ENCODE measurements at places on chromosomes 11 and 22. TPM values are rescaled to one million over a fixed set of nuclear protein-coding genes. Genes with fewer than 3 reads are reported as not detected.

GRCh38 chr11:83205608-83206185, 12.2 kb downstream of the ANKRD42 start:
- H3K36me3 ChIP-seq, result no peaks in the 10 kb centered on the region
- H3K4me3 ChIP-seq, result no peak overlapping the region
- H3K4me1 ChIP-seq, result no peaks in the 10 kb centered on the region

DNA sequence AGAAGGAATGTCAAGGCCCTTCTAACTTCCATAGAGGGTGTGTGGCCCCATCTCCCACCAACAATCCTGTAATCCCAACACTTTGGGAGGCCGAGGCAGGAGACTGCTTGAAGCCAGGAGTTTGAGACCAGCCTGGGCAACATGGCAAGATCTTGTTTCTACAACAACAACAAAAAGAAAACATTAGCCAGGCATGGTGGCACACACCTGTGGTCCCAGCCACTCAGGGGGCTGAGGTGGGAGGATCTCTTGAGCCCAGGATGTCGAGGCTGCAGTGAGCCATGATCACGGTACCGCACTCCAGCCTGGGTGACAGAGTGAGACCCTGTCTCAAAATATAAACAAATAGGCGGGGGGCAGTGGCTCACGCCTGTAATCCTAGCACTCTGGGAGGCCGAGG, 16.9 kb downstream of the TSPAN32 start:
- DNase-seq, result peak; percentile 29
- H3K4me1 ChIP-seq, result no peaks in the 10 kb centered on the region
- no peaks in the 10 kb centered on the region for H3K36me3 ChIP-seq
- no peaks in the 10 kb centered on the region for H3K27me3 ChIP-seq

DNA sequence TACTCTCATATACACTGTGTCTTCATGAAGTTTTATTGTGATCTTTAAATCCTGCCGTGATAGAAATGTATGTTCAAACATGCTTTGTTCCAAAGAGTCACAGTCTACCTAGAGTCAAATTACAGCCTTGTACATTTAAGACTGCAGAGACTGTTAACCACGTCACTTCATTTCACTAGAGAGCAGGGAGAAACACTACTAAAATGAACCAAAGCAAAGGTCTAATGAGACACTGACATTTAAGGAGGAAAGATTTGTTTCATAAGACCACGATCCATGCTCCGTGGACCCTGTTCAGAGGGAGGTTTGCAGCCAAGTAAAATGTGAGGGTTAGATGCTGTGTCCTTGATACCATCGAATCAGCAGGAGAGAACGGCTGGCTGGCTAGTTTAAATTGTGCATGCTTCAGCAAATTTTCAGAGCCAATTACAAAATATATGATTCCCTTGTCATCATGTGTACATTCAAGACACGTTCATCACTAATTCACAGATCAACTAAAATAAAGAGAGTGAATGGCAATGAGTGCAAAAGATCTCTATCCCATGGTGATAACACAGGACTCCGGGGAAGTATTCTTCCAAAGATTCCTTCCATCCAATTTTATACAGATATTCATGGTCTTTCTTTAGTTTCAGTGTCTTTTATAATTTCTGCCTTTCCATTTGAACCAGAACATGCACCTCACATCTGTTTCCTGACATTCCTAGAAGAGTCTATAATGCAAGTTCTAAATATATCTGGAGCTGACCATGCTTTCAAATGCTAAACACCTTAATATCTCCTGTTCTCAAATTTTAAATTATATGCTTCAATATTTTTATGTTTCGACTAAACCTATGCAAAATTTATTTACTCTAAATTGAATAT, 960.9 kb upstream of the FAT3 start:
- H3K4me1 ChIP-seq, result no peaks in the 10 kb centered on the region
- H3K27me3 ChIP-seq, result no peaks in the 10 kb centered on the region
- H3K27ac ChIP-seq, result no peak overlapping the region
- H3K36me3 ChIP-seq, result no peaks in the 10 kb centered on the region
- no peak for DNase-seq

DNA sequence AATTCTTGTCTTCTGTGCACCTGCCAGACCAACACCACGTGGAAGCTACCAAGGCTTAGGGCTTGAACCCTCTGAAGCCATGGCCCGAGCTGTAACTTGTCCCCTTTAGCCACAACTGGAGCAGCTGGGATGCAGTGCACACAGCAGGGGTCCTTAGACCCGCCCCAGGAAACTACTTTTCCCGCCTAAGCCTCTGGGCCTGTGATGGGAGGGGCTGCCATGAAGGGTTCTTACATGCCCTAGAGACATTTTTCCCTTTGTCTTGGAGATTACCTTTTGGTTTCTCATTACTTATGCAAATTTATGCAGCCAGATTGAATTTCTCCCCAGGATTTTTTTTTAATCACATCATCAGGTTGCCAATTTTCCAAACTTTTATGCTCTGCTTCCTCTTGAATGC, 9.7 kb downstream of the PATE3 start:
- H3K27me3 ChIP-seq, result no peaks in the 10 kb centered on the region
- H3K4me1 ChIP-seq, result no peaks in the 10 kb centered on the region
- no peak overlapping the region for H3K27ac ChIP-seq
- peak; percentile 38 for DNase-seq
- H3K36me3 ChIP-seq, result no peaks in the 10 kb centered on the region

GRCh38 chr11:11502263-11502861, 119.4 kb downstream of the GALNT18 start:
- H3K4me3 ChIP-seq, result no peak overlapping the region
- H3K27ac ChIP-seq, result no peak overlapping the region
- no peaks in the 10 kb centered on the region for H3K36me3 ChIP-seq
- H3K4me1 ChIP-seq, result no peaks in the 10 kb centered on the region
- no peaks in the 10 kb centered on the region for H3K27me3 ChIP-seq

Gene POTEH
- total RNA-seq, result not detected

Gene KRTAP5-7
- total RNA-seq, result not detected

- H3K27ac ChIP-seq, result peak overlapping the region; percentile 73
- no peaks in the 10 kb centered on the region for H3K27me3 ChIP-seq
- H3K4me3 ChIP-seq, result no peak overlapping the region
- no peak for DNase-seq
Observed at GRCh38 chr11:14189874-14190273, 169.1 kb downstream of the RRAS2 start.

- DNase-seq, result no peak
- no peaks in the 10 kb centered on the region for H3K27me3 ChIP-seq
- peak overlapping the region; percentile 59 for H3K4me3 ChIP-seq
- no peaks in the 10 kb centered on the region for H3K36me3 ChIP-seq
- peak overlapping the region; percentile 96 for H3K27ac ChIP-seq
- H3K4me1 ChIP-seq, result peaks cover 10% of the 10 kb centered on the region
Observed at GRCh38 chr11:125625225-125625629, 264 bp downstream of the CHEK1 start.

- no peaks in the 10 kb centered on the region for H3K36me3 ChIP-seq
- H3K4me3 ChIP-seq, result no peak overlapping the region
- H3K4me1 ChIP-seq, result no peaks in the 10 kb centered on the region
- H3K27ac ChIP-seq, result no peak overlapping the region
- DNase-seq, result peak; percentile 31
Observed at GRCh38 chr11:71321433-71322191, 69.2 kb upstream of the SHANK2 start.

- no peak overlapping the region for H3K27ac ChIP-seq
- peaks cover 15% of the 10 kb centered on the region for H3K36me3 ChIP-seq
- DNase-seq, result no peak
- H3K27me3 ChIP-seq, result no peaks in the 10 kb centered on the region
- H3K4me3 ChIP-seq, result no peak overlapping the region
Observed at GRCh38 chr22:42156121-42156520, 25.5 kb upstream of the CYP2D6 start.

Gene ZBTB3
- 11.1 TPM for total RNA-seq

- H3K27me3 ChIP-seq, result no peaks in the 10 kb centered on the region
- H3K27ac ChIP-seq, result no peak overlapping the region
- H3K36me3 ChIP-seq, result no peaks in the 10 kb centered on the region
- H3K4me1 ChIP-seq, result no peaks in the 10 kb centered on the region
- DNase-seq, result no peak
Observed at GRCh38 chr11:74417379-74417804, 19.2 kb upstream of the PGM2L1 start.

- H3K27me3 ChIP-seq, result no peaks in the 10 kb centered on the region
- no peak overlapping the region for H3K4me3 ChIP-seq
- no peaks in the 10 kb centered on the region for H3K36me3 ChIP-seq
- no peak overlapping the region for H3K27ac ChIP-seq
- no peak for DNase-seq
Observed at GRCh38 chr11:89119426-89119825, 53.6 kb upstream of the GRM5 start.

DNA sequence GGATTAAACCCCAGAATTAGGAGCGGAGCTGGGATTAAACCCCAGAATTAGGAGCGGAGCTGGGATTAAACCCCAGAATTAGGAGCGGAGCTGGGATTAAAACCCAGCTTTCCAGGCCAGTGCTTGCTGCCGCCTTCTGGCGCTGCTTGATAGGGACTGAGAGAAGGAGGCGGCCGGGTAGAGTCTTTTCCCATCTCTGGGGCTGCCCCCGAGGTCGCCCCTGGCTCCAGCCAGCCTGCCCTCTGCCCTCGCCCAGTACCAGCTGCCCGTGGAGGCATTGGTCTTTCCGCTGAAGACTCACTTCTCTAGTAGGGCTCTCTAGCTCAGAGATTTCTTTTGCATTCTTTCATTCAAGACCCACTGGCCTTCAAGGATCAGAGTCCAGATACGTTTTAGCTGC, 5.2 kb downstream of the TRMU start:
- no peak overlapping the region for H3K4me3 ChIP-seq
- H3K4me1 ChIP-seq, result peaks cover 9% of the 10 kb centered on the region
- no peaks in the 10 kb centered on the region for H3K27me3 ChIP-seq
- no peak overlapping the region for H3K27ac ChIP-seq
- peaks cover 83% of the 10 kb centered on the region for H3K36me3 ChIP-seq

DNA sequence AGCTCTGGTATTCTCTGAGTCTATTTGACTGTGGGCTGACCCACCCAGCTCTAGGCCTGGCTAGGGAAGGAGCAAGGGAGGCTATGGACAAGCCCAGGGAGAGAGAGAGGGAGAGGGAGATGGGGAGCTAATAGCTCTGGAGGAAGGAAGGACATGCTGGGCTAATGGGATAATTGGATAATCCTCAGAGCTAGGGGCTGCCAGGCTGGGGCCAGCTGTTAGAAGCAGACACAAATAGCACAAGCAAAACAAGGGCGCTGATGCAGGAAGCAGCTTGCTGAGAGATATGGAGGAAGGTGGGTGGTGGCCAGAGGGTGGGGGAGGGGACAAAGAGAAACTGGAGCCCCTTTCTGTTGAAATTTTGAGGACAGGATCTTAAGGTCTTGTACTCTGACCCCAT, 23.2 kb downstream of the ADORA2A start:
- no peak for DNase-seq
- H3K27me3 ChIP-seq, result no peaks in the 10 kb centered on the region
- H3K27ac ChIP-seq, result peak overlapping the region; percentile 3
- peaks cover 39% of the 10 kb centered on the region for H3K4me1 ChIP-seq
- no peaks in the 10 kb centered on the region for H3K36me3 ChIP-seq

Gene UBQLN3
- 3.7 TPM for total RNA-seq

Gene ACCS
- total RNA-seq, result 56.0 TPM

Gene DDIAS
- 11.1 TPM for total RNA-seq

Gene RCOR2
- 0.52 TPM for total RNA-seq

- H3K36me3 ChIP-seq, result no peaks in the 10 kb centered on the region
- DNase-seq, result no peak
- peaks cover 48% of the 10 kb centered on the region for H3K27me3 ChIP-seq
- no peaks in the 10 kb centered on the region for H3K4me1 ChIP-seq
- no peak overlapping the region for H3K27ac ChIP-seq
- peak overlapping the region; percentile 50 for H3K4me3 ChIP-seq
Observed at GRCh38 chr22:35541254-35541748, 670 bp downstream of the RASD2 start.

- H3K27ac ChIP-seq, result no peak overlapping the region
- H3K27me3 ChIP-seq, result peaks cover 25% of the 10 kb centered on the region
- no peak overlapping the region for H3K4me3 ChIP-seq
- H3K4me1 ChIP-seq, result peaks cover 9% of the 10 kb centered on the region
- no peaks in the 10 kb centered on the region for H3K36me3 ChIP-seq
- no peak for DNase-seq
Observed at GRCh38 chr22:26174280-26174679, 5.0 kb downstream of the SEZ6L start.

GRCh38 chr22:17950651-17951214, 73.6 kb downstream of the MICAL3 start:
- peaks cover 28% of the 10 kb centered on the region for H3K4me1 ChIP-seq
- H3K27me3 ChIP-seq, result no peaks in the 10 kb centered on the region
- no peak overlapping the region for H3K4me3 ChIP-seq
- DNase-seq, result no peak

DNA sequence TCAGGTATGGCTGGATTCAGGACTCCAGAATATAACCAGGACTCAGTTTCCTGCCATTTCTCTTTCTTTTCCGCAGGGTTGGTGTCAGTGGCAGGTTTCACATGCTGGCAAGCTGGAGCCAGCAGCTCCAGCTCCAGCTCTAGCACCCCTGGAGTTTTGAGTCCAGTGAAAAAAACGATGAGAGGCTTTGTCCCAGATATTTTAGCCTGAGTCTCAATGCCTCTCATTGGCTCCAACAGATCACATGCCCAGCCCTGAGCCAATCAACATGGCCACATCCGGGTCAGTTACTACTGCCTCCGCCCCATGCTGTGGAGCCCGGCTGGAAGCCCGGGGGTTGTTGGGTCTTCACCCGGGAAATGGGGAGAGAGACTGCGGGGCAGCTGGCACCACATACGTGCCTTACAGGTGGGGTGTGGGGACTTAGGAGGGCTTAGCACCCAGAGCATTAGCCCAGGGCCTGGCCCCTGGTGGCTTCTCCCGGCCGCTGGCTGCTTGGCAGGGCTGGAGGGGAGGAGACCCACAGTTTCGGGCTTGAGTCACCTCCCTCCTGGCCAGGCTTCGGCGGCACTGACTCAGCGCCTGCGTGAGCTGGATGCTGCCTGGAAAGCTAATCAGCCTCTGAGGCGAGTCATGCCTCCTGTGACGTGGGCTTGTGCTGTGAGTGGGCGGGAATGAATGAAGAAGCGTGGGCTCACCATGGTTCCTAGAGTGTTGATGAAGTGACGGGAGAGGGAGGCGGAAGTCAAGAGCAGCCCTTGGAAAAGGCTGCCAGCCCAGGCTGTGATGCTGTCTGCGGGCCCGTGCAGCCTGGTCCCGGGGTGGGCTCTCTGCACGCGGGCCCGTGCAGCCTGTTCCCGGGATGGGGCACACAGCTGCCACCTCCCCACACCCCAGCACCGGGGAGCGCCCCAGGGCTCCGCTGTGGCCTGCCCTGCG, 15.3 kb upstream of the MRTFA start:
- no peaks in the 10 kb centered on the region for H3K36me3 ChIP-seq
- H3K27ac ChIP-seq, result peak overlapping the region; percentile 95
- H3K4me3 ChIP-seq, result peak overlapping the region; percentile 40
- H3K4me1 ChIP-seq, result peaks cover 4% of the 10 kb centered on the region
- DNase-seq, result peak; percentile 90

DNA sequence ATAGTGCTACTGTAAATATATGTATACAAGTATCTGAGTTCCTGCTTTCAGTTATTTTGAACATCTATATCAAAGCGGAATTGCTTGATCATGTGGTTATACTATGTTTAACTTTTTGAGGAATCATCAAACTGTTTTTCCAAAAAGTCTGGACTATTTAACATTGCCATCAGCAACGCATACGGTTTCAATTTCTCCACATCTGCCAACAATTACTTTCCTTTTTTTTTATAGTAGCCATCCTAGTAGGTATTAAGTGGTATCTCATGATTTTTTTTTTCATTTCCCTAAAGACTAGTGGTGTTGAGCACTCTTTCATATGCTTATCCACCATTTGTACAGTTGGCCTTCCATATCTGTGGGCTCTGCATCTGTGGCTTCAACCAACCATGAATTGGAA, 1.3 kb upstream of the UBE4A start:
- H3K36me3 ChIP-seq, result peaks cover 24% of the 10 kb centered on the region
- no peaks in the 10 kb centered on the region for H3K27me3 ChIP-seq
- H3K4me3 ChIP-seq, result no peak overlapping the region

Gene CABP7
- total RNA-seq, result not detected

- H3K27me3 ChIP-seq, result no peaks in the 10 kb centered on the region
- DNase-seq, result no peak
- H3K4me3 ChIP-seq, result no peak overlapping the region
- H3K4me1 ChIP-seq, result no peaks in the 10 kb centered on the region
- H3K36me3 ChIP-seq, result no peaks in the 10 kb centered on the region
- no peak overlapping the region for H3K27ac ChIP-seq
Observed at GRCh38 chr11:28447226-28447625, 339.0 kb downstream of the METTL15 start.
